ENCODE measurements at places on chromosomes 5 and 9.

DNA sequence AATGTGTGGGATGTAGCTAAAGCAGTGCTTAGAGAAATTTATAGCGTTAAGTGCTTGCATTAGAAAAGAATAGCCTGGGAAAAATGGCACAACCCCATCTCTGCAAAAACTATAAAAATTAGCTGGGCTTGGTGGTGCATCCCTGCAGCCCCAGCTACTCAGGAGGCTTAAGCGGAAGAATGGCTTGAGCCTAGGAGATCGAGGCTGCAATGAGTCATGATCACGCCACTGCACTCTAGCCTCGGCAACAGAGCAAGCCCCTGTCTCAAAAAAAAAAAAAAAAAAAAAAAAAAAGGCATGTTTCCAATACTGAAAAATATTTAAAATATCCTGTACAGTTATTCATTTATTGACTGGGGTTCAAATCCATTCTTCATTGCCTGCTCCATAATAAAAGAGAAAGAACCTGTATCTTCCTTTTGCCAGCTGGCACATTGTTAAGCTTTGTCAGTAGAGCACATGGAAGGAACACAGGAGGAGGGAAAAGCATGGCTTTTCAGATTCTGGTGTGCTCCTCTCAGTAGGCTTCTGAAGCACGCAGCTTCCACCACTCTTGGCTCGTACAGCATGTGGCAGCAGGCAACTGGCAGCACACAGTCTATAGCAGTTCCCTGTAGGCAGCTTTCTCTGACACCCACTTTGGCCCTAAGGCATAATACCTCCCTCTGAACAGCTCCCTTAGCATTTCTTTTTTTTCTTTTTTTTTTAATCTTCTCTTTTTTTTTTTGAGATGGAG lies 73.5 kb downstream of the TRIM36 start:
- no peak for DNase-seq

- DNase-seq, result no peak
Measured at GRCh38 chr5:93192087-93192486, 388.9 kb downstream of the NR2F1-AS1 start.

- no peak for DNase-seq
Measured at GRCh38 chr5:55160493-55161209, 680 bp downstream of the GPX8 start.

GRCh38 chr9:71740199-71740598 lies 28.1 kb downstream of the CEMIP2 start:
- DNase-seq, result no peak

GRCh38 chr9:97487107-97487506 lies 14.4 kb upstream of the TMOD1 start:
- no peak for DNase-seq

DNA sequence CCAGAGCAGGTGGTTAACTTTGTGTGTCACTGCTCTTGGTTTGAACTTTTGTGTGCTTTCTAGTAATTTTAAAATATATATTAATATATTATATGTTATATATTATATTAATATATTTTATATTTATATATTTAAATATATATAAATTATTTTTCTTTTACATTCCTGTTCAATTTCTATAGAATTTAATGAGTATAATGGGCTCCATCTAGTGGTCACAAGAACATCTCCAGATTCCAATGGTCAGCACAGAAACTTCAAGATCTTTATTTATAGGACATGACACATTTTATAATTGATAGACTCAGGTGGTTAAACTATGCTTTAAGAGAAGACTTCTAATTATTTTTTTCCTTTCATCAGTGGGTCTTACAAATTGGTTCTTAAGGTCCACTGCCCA lies 39.1 kb downstream of the COL23A1 start:
- no peak for DNase-seq

- DNase-seq, result no peak
Measured at GRCh38 chr5:113678202-113678601, 164.7 kb downstream of the YTHDC2 start.

- DNase-seq, result no peak
Measured at GRCh38 chr9:114396558-114397218, 8.9 kb upstream of the AKNA start.
